T-helper 22 cell (primary cell): ENCODE measurements at places on chromosomes 1 and 21.

- DNase-seq: no peak
Measured at GRCh38 chr1:179924268-179924667, 30.3 kb upstream of the CEP350 start.

DNA sequence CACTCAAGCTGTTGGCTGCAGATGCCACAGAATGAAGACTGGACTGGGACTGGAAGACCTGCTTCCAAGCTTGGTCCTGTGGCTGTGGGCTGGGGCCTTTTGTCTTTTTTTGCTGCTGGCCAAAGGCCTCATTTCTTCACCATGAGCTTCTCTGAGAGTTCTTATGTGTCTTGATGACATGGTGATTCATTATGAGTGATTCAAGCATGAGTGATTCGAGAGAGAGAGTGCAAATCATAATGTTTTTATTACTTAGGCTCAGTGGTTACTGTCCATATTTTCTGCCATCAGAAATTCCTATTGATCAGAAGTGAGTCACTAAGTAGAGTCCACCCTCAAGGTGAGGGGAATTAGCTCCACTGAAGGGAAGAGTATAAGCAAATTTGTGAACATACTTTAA is 94.0 kb downstream of the PCP4 start:
- no peak for DNase-seq

DNA sequence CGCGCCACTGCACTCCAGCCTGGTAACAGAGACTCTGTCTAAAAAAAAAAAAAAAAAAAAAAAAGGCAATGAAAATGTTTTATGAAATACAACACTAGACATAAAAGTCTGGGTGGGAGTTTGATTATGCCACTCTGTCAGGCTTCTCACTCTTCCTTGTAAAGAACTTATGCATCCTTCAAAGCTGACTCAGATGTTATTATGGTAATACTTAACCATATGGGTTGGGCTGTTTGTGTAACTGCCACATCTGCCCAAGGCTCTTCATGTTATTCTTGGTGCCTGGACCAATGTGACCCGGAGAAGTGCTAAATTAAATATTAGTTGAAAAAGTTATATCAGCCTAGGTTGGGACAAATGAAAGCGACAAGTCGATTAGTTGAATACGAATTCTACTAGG is 23.8 kb downstream of the FAM89A start:
- no peak for DNase-seq

DNA sequence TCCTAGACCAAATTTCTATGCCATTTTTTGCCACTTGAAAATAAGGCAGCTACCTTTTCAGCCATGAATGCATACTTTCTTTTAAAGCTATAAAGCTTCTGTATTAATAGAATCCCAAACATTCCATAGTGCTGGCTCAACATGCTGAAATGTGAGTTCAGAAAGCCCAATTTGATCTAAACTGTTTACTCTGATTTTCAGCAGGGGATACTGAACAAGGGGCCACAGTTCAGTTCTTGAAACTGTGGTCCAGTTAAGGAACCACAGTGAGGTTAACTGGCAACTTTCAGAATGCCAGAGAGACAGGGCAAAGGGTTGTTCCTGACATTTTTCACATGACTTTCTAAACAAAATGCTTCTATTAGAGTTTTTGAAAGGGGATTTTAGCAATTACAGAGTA is 85.7 kb upstream of the COL11A1 start:
- DNase-seq: no peak

- DNase-seq: no peak
Measured at GRCh38 chr1:94032637-94033036, 88.3 kb downstream of the ABCA4 start.

DNA sequence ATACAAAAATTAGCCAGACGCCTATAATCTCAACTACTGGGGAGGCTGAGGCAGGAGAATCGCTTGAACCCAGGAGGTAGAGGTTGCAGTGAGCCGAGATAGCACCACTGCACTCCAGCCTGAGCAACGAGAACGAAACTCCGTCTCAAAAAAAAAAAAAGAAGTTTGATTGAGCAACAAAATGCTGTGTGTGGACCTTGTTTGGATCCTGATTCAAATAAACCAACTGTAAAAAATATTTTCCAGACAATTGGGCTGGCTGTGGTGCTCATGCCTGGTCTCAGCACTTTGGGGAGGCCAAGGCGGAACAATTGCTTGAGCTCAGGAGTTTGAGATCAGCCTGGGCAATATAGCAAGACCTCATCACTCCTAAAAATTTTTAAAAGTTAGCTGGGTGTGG is 16.8 kb downstream of the PTAFR start:
- DNase-seq: no peak

DNA sequence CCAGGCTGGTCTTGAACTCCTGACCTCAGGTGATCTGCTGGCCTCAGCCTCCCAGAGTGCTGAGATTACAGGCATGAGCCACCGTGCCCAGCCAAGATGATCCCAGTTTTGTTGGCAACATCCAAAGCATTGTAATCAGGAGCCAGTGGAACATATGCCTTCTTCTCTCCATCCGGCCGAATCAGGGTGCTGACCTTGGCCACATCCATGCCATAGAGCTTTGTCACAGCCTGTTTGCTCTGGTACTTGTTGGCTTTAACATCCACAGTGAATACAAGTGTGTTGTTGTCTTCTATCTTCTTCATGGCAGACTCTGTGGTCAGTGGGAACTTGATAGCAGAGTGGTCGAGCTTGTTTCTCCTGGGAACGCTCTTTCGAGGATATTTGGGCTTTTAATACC is 17.1 kb downstream of the TNFRSF8 start:
- no peak for DNase-seq
